Mesothelial cell of epicardium (in vitro differentiated cells): ENCODE measurements at places on chromosomes 3 and 15.
A peak's percentile ranks its signal among the peaks of the same experiment; 100 is the strongest.

DNA sequence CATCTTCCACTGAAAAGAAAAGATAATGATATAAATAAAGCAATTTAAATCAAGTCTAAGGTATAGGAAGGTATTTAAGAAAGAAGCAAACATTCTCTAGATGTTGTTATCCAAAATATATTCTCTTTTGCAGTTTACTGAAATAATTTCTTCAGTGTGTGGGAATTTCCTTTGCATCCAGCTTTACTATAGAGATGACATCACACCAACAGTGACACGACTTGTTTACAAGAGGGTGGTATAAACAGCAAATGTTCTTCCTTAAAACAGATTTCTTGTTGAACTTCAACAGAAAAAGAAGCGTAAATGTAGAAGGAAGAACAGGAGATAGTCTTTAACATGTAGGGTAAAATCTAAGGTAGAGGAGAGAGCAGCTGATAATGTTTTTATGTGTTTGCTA is 202.5 kb downstream of the ROBO2 start:
- DNase-seq = no peak
- H3K36me3 ChIP-seq = peaks cover 3% of the 10 kb centered on the region
- no peaks in the 10 kb centered on the region for H3K27me3 ChIP-seq
- no peak overlapping the region for H3K4me3 ChIP-seq
- no peak overlapping the region for H3K27ac ChIP-seq

- H3K27me3 ChIP-seq = no peaks in the 10 kb centered on the region
- no peak for DNase-seq
- H3K27ac ChIP-seq = no peak overlapping the region
- H3K4me1 ChIP-seq = peaks cover 19% of the 10 kb centered on the region
Observed at GRCh38 chr3:152204218-152204617, 64.5 kb upstream of the MBNL1 start.

DNA sequence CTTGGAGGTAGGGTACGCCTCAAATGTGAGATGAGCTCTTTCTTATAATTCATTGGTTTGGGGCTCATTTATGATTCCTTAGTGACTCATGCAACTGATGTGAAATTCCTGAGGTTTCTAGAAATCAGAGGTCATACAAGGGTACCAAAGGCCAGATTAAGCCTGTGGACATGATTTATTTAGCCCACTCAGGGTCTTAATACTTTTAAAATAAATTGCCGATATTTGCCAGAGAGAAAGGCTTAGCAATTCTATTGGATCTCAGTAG is 289.0 kb downstream of the NEK10 start:
- no peak overlapping the region for H3K27ac ChIP-seq
- H3K4me3 ChIP-seq = no peak overlapping the region
- peaks cover 17% of the 10 kb centered on the region for H3K4me1 ChIP-seq
- peaks cover 4% of the 10 kb centered on the region for H3K27me3 ChIP-seq

GRCh38 chr3:21393683-21394311 is 357.2 kb downstream of the ZNF385D start:
- H3K4me1 ChIP-seq = peaks cover 7% of the 10 kb centered on the region
- H3K36me3 ChIP-seq = no peaks in the 10 kb centered on the region
- H3K27ac ChIP-seq = no peak overlapping the region
- no peak for DNase-seq
- H3K27me3 ChIP-seq = no peaks in the 10 kb centered on the region

GRCh38 chr15:64536244-64536836 is 76.0 kb downstream of the ZNF609 start:
- H3K4me3 ChIP-seq = no peak overlapping the region
- H3K27me3 ChIP-seq = no peaks in the 10 kb centered on the region
- peaks cover 20% of the 10 kb centered on the region for H3K4me1 ChIP-seq

- H3K4me1 ChIP-seq = peaks cover 22% of the 10 kb centered on the region
- H3K36me3 ChIP-seq = peaks cover 4% of the 10 kb centered on the region
- peak overlapping the region; percentile 71 for H3K4me3 ChIP-seq
- peak; percentile 40 for DNase-seq
- H3K27ac ChIP-seq = no peak overlapping the region
Observed at GRCh38 chr3:32237670-32238452, 619 bp upstream of the CMTM8 start.

- no peaks in the 10 kb centered on the region for H3K36me3 ChIP-seq
- no peaks in the 10 kb centered on the region for H3K27me3 ChIP-seq
- H3K4me1 ChIP-seq = peaks cover 46% of the 10 kb centered on the region
- peak overlapping the region; percentile 91 for H3K27ac ChIP-seq
- H3K4me3 ChIP-seq = peak overlapping the region; percentile 89
Observed at GRCh38 chr3:170222647-170223541, 670 bp downstream of the PRKCI start.

DNA sequence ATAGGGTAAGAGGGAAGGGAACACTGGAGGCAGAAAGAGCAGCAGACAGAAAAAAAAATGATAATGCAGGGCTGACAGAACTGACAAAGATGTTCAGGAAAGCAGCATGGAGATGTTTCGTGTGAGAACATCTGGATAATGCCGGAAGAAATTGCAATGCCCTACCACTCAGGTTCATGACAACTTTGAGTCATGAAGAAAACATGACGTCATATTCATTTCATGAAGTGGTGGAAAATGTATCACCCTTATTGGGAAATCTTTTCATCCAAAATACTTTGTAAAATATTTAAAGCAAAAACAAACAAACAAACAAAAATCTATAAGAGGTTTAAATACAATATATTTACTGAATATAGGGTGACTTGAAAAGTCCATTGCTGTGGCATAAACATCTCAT is 305.4 kb upstream of the IGF1R start:
- no peak for DNase-seq
- no peak overlapping the region for H3K27ac ChIP-seq
- H3K27me3 ChIP-seq = peaks cover 26% of the 10 kb centered on the region
- no peaks in the 10 kb centered on the region for H3K4me1 ChIP-seq
- H3K4me3 ChIP-seq = no peak overlapping the region

DNA sequence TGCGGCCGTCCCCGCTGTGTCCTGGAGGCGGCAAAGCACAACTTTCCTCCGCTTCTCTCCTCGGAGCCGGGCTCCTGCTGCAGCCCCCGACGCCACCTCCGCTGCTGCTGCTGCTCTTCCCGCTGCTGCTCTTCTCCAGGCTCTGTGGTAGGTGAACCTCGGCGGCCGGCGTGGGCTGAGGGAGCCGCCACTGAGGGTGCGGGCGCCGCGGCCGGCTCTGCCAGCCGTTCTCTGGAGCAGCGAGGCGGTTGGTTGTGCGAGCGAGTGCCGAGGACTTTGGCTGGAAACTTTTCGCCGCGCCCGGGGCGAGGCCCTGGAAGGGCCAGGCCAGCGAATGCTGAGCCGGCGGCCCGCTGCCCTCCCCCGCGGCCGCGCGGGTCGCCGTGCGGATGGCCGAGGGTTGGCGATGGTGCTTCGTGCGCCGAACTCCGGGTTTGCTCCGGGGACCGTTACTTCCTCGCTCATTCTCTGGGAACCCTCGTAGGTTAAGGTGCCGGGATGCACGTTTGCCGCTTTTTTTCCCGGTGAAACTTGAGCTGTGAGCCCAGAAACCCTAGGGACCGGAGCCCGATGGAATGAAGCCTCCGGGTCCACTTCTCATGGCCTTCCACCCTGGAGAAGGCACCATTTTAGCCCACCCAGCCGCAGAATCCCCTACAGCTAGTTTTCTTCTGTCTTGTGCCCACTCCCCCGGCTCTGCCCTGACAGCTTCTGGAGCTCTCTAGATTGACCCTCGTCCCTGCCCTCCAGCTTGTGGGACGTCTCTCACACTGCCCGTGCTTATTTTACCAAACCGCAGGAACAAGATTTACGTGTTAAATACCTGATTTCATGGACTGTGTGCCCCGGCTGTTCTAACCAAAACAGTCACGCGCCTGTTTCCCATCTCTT is 660 bp downstream of the NECTIN3 start:
- DNase-seq = peak; percentile 33
- peaks cover 42% of the 10 kb centered on the region for H3K4me1 ChIP-seq
- H3K4me3 ChIP-seq = peak overlapping the region; percentile 91
- H3K27me3 ChIP-seq = no peaks in the 10 kb centered on the region

DNA sequence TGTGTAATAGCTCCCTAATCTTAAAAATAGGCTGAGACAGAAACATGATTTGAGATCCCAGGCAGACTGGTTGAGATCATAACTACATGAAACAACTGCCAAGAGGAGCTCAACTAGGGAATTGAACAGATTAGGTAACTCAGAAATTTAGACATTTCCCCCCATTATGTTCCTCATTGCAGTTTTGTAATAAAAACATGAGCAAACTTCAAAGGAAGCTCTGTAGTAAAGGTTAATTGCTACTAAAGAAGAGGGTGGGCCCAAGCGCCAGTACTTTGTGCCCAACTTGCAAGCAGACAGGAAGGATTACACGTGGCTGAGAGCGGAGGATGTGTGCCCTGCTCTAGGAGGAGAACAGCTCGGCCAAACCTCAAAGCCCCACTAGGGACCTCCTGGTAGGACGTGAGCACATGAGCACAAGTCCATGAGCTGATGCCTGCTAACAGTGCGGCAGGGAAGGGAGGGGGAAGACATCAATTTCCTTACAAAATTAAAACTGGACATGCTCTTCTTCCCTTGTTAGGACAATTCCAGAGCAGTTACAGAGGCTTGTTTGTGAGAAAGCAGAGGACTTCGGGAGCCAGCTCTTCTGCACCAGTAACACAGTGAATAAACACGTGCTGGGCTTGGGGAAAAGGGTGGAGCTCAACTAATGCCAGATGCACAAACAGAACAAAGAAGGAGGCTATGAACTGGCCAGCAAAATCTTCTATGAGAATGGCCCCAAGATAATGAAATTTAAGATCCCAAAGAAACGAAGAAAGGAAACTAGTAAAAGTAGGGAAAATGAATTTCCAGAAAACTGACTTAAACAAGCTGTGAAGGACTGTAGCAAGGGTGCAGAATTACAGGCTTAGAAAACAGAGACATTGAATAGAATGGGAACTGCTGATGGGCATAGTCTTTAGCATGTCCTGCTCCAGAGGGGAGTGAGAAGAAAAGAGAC is 275.5 kb downstream of the MECOM start:
- H3K27ac ChIP-seq = peak overlapping the region; percentile 64
- peaks cover 42% of the 10 kb centered on the region for H3K4me1 ChIP-seq
- no peak overlapping the region for H3K4me3 ChIP-seq
- DNase-seq = no peak
- H3K36me3 ChIP-seq = no peaks in the 10 kb centered on the region

- H3K27me3 ChIP-seq = no peaks in the 10 kb centered on the region
- H3K36me3 ChIP-seq = peaks cover 21% of the 10 kb centered on the region
- H3K4me1 ChIP-seq = peaks cover 4% of the 10 kb centered on the region
- no peak overlapping the region for H3K27ac ChIP-seq
- H3K4me3 ChIP-seq = no peak overlapping the region
Observed at GRCh38 chr3:67431887-67432286, 222.5 kb downstream of the SUCLG2 start.

- H3K4me3 ChIP-seq = no peak overlapping the region
- H3K27ac ChIP-seq = peak overlapping the region; percentile 13
- no peak for DNase-seq
- no peaks in the 10 kb centered on the region for H3K27me3 ChIP-seq
Observed at GRCh38 chr3:18354701-18355100, 70.4 kb downstream of the SATB1 start.

DNA sequence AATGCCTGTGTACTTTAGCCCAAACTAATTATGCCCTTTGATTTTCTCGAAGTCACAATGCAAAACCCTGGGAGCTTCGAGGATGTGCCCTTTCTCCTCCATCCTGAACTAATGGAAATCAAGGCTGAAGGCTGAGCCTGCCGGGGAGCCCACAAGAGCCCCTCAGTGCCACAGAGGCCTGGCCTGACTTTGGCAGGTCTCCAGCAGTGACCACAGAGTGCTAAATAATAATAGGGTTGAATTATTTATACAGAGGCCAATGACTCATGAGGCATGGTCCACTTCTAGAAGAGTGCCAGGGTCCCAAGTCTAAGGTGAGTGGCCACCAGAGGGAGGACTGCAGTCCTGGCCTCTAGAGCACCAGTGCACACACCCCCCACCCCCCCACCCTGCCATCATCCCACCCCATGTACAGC is 19.1 kb upstream of the GLCE start:
- H3K4me1 ChIP-seq = peaks cover 23% of the 10 kb centered on the region
- peaks cover 35% of the 10 kb centered on the region for H3K27me3 ChIP-seq
- no peaks in the 10 kb centered on the region for H3K36me3 ChIP-seq
- H3K27ac ChIP-seq = no peak overlapping the region

GRCh38 chr3:94928921-94929320 is 866.1 kb downstream of the NSUN3 start:
- no peaks in the 10 kb centered on the region for H3K4me1 ChIP-seq
- DNase-seq = no peak
- H3K27me3 ChIP-seq = no peaks in the 10 kb centered on the region
- no peak overlapping the region for H3K4me3 ChIP-seq
- H3K27ac ChIP-seq = no peak overlapping the region

- H3K4me1 ChIP-seq = peaks cover 16% of the 10 kb centered on the region
- peak overlapping the region; percentile 42 for H3K27ac ChIP-seq
- no peak overlapping the region for H3K4me3 ChIP-seq
- no peak for DNase-seq
Observed at GRCh38 chr3:77816366-77816765, 776.5 kb downstream of the ROBO2 start.

- no peaks in the 10 kb centered on the region for H3K4me1 ChIP-seq
- no peak for DNase-seq
- H3K27me3 ChIP-seq = no peaks in the 10 kb centered on the region
- H3K4me3 ChIP-seq = no peak overlapping the region
Observed at GRCh38 chr3:9785602-9786001, 6.7 kb downstream of the TADA3 start.

GRCh38 chr3:152927131-152927530 is 92.2 kb downstream of the P2RY1 start:
- H3K36me3 ChIP-seq = no peaks in the 10 kb centered on the region
- H3K4me3 ChIP-seq = no peak overlapping the region
- no peak overlapping the region for H3K27ac ChIP-seq
- no peak for DNase-seq
- H3K4me1 ChIP-seq = peaks cover 6% of the 10 kb centered on the region

GRCh38 chr3:79005084-79005483 is 762.7 kb downstream of the ROBO1 start:
- H3K4me3 ChIP-seq = no peak overlapping the region
- H3K27me3 ChIP-seq = no peaks in the 10 kb centered on the region
- H3K36me3 ChIP-seq = no peaks in the 10 kb centered on the region
- H3K27ac ChIP-seq = no peak overlapping the region
- peaks cover 30% of the 10 kb centered on the region for H3K4me1 ChIP-seq

GRCh38 chr3:150583028-150583427 is 20.1 kb upstream of the SELENOT start:
- DNase-seq = no peak
- no peaks in the 10 kb centered on the region for H3K4me1 ChIP-seq
- H3K27ac ChIP-seq = no peak overlapping the region
- peaks cover 11% of the 10 kb centered on the region for H3K36me3 ChIP-seq
- H3K4me3 ChIP-seq = no peak overlapping the region

DNA sequence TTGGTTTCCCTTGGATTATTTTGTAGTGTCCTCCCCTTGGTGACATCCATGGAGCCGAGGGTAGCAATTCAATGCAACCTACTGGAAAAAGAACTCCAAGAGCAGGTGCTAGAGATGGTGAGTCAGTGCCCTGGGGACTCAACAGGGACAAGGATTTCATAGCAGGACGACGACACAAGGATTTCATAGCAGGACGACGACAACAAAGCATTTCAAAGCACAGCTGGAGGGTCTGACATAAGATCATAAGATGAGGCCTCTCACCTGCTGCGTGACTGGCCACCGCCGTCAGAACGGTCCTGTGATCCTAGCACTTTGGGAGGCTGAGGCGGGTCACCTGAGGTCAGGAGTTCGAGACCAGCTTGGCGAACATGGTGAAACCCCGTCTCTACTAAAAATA is 22.5 kb downstream of the NRROS start:
- no peaks in the 10 kb centered on the region for H3K36me3 ChIP-seq
- H3K4me3 ChIP-seq = no peak overlapping the region
- peaks cover 27% of the 10 kb centered on the region for H3K4me1 ChIP-seq
- no peaks in the 10 kb centered on the region for H3K27me3 ChIP-seq
- no peak for DNase-seq
